ENCODE measurements at places on chromosomes 12 and 14.

DNA sequence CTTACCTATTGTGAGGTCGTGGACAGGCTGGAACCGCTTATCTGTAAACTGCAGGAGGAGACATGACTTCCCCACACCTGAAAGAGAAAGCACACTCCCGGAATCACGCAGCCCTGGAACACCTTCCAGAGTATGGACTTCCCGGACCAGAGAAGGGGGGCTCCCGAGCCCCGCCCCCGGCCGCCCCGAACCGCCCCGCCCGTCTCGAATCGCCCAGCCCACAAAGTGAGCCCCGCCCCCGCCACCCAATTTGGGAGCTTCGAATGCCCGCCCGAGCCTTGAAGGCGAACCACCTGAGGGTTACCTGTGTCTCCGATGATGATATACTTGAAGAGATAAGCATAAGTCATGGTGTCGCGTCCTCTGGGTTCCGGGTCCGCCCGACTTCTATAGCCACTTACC is 235 bp downstream of the RAB2B start:
- DNase-seq = no peak

- no peak for DNase-seq
Observed at GRCh38 chr12:8913702-8914032, 642 bp upstream of the PHC1 start.

GRCh38 chr12:5733136-5733755 is 211.8 kb downstream of the ANO2 start:
- no peak for DNase-seq

DNA sequence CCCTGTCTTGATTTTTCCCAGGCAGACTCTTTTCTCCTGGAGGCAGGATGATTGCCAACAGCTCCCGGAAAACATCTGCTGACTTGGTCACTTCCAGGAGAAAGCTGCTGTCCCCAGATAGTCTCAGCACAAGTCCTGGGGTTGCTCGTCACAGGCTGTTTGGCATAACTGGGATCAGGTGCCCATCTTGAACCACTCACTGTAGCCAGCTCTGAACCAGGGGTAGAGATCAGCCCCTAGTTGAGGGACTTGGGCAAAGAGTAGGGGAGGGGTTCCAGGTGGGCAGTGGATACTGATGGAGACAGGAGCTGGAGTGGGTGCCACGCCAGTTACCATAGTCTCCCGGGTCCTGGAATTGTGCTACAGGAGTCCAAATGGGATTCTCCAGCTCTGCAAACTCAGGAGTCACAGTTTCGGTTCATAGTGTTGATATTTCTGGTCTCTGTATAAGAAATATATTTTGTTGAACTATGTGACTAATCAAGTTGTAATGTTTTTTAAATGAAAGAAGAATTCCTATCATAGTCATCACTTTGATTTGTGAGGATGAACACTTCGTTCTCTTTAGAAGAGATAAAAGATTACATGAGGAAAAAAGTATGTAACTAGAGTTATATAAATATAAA is 1154.5 kb downstream of the AACS start:
- DNase-seq = no peak

DNA sequence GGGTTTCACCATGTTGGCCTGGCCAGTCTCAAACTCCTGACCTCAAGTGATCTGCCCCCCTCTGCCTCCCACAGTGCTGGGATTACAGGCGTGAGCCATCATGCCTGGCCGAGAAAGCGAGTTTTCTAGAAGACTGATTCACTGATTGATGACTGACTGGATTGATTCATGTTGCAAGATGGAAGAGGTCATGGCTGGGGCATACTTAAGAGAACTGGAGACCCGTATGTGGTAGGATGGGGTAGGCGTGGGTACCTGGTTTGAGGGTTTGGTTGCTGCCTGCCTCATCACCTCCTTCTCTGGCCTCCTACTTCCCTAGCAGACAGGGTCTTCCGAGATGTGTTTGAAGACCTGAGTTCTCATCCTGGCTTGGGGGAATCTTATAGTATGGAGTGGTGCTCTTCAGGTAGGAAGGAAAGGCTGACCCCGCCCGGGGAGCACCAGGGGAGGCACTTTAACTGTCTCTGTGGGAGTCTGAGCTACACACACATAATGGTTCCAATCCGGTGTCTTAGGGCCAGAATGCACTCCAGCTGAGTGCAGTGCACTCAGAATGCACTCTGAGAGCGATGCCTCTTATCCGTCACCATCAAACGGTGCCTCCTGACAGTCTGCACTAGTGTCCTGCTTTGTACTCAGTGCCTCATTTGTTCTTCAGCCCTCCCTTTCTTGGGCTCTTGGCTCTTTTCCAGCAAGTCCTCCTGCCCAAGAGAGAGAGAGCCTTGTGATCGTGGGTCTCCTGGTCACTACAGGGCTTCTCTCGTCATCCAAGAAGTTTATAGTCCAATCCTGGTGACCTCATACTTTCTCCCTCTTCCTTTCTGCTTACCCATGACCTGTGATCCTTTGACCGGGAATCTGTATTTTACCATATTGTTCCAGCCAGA is 19.7 kb downstream of the PLEKHG3 start:
- DNase-seq = no peak

- no peak for DNase-seq
Observed at GRCh38 chr12:56728139-56728861, 3.2 kb upstream of the NACA start.

- no peak for DNase-seq
Observed at GRCh38 chr14:76644855-76645518, 116.3 kb upstream of the VASH1 start.

DNA sequence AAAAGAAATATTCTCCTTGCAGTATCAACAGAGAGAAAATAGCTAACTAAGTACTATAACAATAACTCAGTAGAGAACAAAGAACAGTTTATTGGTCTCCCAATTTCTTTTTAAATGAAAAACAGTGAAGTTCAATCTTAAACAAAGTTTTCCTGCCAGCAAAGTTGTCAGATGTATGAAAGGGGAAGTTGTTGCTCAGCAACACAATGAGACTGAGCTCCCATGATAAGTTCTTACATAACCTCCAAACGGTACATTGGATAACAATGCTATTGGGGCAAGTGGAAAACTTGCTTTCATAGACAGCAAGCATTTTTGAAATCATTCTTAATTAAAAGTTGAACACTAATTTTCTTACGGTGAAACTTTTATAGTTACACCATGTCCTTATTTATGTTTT is 94.9 kb downstream of the ALG10B start:
- no peak for DNase-seq

DNA sequence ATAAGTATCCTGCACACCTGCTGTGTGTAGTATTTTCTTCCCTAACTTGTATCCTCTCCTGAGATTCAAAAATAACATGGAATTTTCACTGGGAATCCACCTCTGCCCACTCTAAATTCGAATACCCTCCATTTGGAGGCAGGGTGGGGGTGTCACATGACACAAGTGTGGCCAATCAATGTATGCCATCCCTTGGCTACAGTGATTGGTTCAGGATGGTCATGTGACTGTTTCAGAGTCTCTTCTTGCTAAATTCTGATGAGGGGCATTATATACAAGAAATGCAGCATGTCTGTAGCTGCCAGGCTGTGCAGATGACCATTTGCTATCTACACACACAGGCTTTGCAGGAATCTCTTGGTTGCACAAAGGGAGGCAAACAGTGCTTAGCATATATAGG is 86.8 kb upstream of the TMEM132C start:
- no peak for DNase-seq

GRCh38 chr12:5796171-5796958 is 148.7 kb downstream of the ANO2 start:
- no peak for DNase-seq

- DNase-seq = no peak
Observed at GRCh38 chr12:4049298-4050080, 176.3 kb upstream of the PARP11 start.

DNA sequence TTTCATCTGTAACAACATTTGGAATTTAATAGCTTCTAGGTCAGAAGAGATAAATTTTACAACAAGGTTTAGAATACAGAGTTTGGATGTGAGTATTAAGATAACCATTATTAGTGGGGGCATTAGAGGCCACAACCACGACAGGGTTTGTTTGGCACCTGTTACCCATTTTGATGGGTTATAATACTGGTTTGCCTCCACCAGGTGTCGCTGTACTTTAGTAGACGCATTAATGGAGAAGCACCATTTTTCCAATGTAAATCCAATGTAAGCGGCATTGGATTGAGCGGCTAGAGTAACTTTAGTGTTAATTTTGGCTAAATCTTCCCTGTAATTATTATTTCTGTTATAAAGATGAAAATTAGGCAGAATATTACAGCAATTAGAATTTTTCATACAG is 136.2 kb downstream of the SLCO1B3 start:
- no peak for DNase-seq

DNA sequence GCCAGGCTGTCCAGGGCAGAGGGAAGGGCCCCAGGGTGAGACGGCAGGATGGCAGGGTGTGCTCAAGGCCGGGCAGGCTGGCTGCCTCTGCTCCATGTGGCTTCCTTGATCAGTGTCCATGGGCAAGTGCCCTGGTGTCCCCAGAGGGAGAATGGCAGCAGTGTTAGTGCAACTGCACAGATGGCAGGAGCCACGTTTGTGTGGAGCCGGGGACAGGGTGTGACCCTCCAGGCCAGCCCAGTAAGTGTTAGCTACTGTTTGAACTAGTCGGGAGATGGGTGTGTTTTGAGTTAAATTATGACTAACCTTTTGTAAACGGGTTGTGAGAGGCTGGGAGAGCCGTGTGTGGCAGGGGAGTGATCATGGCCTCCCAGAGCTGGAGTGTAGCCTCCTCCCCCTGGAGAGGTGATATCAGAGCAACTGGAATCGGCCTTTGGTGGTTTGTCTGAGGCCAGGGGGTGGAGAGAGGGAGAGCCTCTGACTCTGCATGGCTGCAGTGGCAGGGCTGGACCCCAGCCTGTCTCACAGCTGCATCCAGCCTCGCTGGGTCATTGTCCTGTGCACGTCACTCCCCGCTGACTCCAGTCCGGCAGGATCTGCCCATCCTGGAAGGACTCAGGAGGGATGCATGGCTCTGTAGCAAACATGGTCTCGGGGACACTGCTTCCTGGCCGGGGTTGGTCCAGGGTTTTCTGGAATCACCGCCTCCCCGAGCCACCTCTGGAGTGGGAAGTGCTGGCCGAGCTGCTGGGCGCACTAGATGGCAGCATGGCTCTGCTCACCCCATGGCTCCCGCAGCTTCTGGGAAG is 27.8 kb downstream of the AACS start:
- no peak for DNase-seq

DNA sequence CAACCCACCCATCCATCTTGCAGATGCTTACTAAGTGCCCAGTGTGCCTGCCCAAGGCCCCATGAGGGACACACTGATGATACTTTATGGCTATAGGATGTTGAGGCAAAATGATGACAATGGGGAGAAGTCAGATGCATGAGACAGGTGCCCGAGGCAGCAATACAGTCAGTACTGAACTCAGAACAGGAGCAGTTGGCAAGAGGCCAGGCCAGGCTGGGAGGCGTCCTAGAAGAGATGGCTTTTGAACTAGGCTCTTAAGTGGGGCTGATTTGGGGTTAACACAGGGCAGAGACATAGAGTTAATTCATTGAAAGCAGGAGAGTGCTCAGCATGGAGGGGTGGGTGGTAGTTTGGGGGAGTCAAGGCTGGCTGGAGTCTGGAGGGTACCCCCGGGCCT is 15.6 kb downstream of the PLBD2 start:
- no peak for DNase-seq

DNA sequence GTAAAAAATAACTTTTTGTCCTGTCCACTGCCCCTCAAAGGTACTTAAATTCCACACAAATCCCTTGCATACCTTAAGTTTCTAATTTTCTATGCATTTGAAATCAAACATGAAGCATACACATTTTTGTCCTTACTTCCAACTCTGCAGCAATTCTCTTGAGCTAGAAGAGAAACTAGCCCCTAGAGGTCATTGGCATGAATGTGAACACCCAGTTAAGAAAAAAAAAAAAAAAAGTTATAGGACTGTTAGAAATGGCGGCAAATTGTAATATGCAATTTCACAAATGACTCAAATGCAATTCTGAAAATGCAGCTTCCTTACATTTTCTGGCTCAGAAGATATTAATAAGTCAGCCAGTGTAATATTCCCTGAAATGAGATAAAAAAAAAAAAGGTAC is 4.6 kb upstream of the ESR2 start:
- no peak for DNase-seq

DNA sequence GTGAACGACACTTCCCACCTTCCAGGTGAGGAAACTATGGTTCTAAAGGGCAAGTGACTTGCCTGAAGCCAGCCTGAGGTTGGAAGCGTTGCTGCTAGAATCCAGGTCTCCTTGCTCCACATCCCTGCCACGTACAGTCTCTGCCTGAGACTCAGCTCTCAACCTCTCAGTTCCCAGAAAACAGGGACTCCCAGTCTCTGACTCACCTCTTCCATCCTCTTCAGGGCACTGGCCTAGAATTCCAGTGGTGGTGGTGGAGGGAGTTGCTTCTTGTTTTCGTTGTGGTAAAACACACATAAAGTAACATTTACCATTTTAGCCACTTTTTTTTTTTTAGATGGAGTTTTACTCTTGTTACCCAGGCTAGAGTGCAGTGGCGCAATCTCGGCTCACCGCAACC is 7.3 kb downstream of the GPR68 start:
- DNase-seq = no peak

DNA sequence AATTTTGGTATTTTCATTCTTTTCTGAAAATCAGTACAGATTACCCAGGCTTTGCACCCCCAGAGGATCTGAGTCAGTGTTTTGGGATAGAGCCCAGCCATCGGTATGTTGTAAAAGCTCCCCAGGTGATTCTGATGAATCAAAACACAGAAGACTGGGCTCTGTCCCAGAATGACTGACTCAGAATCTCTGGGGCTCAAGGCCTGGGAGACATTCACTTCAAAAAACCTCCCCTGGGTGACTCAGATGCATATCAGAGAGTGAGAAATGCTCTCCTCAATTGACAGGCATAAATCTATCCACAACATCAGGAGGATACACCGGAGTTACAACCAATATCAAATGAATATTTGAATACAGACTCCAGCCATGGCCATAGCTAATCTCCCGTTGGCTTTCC is 32.6 kb downstream of the SLC35F4 start:
- no peak for DNase-seq

GRCh38 chr14:52313462-52313861 is 650 bp upstream of the PTGER2 start:
- DNase-seq = no peak

- DNase-seq = no peak
Observed at GRCh38 chr12:127559349-127560040, 707.5 kb upstream of the TMEM132C start.

GRCh38 chr14:56196274-56196673 is 78.1 kb downstream of the PELI2 start:
- no peak for DNase-seq

DNA sequence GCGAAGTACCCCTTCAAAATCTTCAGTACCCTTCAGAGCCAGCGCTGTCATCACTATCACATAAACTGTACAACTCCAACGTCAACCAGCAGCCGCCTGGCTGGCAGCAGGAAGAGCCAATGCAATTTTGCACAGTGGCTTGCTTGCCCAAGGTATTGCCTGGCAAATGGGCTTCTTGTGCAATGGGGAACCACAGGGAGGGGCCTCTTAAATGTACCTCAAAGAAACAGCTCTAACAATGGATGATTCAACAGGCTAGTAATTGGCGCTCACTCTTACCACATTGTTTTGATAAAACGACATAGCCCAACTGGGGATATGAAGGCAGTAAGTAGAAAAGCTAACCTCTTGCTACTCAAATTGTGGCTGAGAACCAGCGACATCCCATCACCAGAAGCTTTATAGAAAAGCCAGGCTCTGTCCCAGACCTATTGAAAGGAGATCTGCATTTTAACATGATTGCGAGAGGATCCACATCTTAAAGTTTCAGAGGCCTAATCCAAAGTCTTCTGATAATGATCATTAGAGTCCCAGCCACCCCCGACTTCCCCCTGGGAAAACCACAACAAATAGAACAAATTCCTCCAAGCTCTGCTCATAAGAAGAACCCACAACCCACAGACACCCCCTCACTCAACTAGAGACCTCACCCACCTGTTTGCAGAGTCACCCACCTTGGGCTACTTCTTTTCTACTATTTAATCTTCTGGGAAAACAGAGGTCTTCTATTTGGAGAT is 125.3 kb upstream of the HIF1A start:
- DNase-seq = no peak
